ENCODE measurements at places on chromosomes 12 and 14. TPM values are rescaled to one million over a fixed set of nuclear protein-coding genes. Genes with fewer than 3 reads are reported as not detected.

DNA sequence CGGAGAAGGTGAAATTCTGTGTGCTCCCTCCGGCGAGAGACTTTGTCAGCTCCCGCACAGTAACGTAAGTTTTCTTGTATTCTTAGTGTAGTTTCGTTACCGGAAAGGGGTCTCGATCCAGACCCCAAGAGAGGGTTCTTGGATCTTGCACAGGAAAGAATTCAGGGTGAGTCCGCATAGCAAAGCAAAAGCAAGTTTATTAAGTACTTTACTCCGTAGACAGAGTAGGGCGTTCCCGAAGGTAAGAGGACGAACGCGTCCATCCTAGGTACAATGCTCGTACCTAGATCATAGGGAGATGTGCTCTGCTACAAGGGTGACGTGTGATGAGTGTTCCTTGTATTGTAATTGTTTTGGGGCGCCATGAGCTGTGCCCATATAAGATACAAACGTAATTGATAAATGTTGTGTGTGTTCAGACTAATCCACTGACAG, 293 bp downstream of the IFI27L1 start:
- DNase-seq, result no peak

Gene IGFBP6
- total RNA-seq, result 17.5 TPM

- DNase-seq, result peak; percentile 98
These were observed at the start of gene SIX1 for GRCh38 chr14:60648934-60649874. SIX1 (minus strand) TSS chr14:60649477; CDS start chr14:60649189, 288 bp downstream.

DNA sequence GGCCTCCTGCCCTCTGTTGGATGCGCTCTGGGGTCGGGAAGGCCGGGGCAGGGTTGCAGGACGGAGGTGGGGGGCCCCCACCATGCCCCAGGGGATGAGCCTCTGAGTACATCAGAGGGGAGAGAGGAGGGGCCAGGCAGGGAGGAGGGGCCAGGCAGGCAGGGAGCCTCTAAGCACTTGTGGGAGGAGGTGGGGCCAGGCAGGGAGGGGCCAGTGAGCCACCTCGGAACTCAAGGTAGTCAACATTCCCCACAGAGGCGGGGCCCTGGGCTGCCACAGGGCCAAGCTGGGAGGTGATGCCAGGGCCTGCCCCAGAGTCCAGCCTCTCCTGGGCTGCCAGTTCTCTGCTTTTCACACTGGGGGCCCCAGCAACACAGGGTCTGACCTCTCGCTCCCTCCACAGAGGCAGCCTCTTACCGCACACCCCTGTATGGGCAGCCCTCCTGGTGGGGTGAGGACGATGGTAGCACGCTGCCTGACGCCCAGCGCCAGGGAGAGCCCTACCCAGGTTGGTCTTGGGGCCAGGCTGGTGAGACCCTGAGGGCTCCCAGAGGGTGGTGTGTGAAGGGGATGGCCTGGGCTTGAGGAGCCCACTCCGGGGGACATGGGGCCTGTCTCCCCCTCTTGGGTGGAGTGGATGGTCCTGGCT, 17.4 kb downstream of the CEP170B start:
- peak; percentile 93 for DNase-seq

DNA sequence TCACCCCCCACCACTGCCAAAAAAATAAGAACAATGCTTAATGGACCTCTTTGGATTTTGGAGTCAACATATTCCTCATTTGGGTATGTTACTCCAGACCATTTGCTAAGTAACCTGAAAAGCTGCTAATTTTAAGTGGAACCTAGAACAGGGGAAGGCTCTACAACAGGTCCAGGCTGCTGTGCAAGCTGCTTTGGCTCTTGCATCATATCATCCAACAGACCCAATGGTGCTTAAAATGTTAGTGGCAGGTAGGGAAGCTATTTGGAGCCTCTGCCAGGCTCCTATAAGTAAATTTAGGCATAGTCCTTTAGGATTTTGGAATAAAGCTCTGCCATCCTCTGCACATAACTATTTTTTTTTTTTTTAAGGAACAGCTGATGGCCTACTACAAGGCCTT, 132.2 kb upstream of the PMCH start:
- DNase-seq, result no peak

DNA sequence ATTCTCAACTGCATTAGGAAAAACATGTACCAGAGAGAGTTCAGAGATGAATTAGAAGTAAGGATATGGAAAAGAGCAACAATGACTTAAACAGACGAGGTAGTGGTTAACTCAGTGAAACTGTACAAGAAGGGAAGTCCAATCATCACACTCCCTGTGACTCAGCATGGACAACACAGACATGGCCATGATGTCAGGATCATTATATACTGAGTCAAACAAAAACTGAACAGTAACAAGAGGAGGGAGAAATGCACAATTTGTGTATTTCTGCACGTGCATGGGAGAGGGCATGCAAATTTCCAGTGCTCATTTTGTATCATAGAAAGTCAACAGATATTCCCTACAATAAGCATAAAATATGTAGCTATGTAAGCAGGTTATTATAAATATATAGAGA, 1037.8 kb downstream of the BCL11B start:
- DNase-seq, result no peak

Gene VPS33A
- total RNA-seq, result 50.1 TPM

DNA sequence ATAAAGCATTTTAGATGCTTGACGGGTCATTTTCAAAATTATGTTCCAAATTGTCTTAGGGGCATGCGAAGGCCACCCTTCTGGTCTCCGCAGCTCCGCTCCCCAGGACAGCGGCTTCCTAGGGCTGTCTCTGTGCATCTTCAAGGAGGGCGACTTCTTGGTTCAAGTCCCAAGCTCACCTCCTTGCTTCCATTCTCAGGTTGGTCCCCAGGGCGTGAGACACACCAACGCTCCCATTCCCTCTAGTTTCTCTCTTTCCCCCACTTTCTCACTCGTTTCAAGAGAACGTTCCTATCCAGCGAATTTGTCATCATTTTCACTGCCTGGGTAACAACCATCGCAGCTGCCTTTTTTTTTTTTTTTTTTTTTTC, 109.4 kb upstream of the CCND2 start:
- no peak for DNase-seq

Gene TGM1
- total RNA-seq, result 0.21 TPM

GRCh38 chr12:112777387-112778310, 13.9 kb upstream of the RPH3A start:
- DNase-seq, result peak; percentile 39

DNA sequence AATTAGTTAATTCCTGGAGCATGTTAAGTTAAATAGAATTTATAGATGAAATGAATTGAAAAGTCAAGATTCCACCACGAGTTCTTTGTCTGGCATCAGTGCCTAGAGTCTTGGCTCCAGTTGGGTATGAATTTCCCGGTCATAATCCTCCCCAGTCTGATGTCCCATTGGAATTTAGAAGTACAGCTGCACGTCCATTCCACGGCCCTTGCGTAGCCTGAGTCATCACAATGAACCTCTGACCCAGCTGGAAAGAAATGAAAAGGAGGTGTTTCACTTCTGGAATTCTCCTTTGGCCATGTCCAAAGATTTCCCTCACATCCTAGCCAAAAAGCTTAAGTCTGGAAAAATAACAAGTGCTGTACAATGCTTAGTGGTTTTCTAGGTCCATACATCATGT, 122.7 kb downstream of the KICS2 start:
- DNase-seq, result no peak

Gene TUNAR
- 14.9 TPM for total RNA-seq

GRCh38 chr12:117063162-117063911, 35.9 kb downstream of the TESC start:
- DNase-seq, result no peak

DNA sequence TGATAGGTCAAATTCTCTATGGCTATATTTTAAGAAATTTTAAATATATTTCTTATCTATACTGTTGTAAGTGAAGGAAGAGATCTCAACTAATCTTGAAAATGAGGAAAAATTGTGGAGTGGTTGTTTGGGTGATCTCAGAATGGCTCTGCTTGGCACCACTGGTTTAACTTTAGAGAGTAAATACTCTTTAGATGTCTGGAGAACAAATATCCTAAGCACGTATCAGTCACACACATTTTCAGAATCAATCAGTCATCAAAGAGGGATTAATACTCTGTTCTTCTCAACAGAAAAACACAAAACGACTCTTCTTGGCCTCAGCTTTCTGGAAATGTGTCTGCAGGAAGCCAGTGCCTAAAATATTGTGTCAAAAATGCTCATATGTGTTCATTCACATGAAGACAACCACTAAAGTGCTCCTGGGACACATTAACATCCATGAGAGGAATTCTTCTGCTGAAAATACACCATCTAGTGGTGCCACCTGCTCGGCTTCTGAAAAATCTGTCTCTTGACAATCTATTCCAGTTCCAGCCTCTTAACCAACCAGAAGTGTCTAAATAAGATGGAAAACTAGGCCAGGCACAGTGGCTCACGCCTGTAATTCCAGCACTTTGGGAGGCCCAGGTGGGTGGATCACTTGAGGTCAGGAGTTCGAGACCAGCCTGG, 81.1 kb upstream of the CCDC198 start:
- no peak for DNase-seq

DNA sequence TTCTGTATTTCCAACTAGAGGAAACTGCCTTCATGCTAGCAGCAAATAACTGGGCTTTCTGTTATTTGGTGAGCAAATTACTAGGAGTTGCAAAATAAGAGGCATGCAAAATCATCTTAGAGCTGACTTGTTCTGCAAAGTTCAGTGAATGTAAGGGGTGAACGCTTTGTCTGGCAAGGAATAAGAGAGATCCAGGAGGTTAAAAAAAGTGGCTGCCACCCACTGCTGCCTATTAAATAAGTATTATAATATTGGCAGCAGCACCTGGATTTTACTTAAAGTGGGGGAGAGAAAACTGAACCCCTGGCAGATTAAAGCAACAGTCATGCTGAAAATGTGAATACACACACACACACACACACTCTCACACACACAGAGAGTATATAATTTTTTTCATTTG, 557.0 kb downstream of the FLRT2 start:
- no peak for DNase-seq

GRCh38 chr14:71322655-71323250, 415.5 kb downstream of the PCNX1 start:
- DNase-seq, result no peak

Gene OTOGL
- total RNA-seq, result 0.31 TPM

GRCh38 chr12:104588047-104588920, 131.5 kb downstream of the CHST11 start:
- DNase-seq, result no peak

- no peak for DNase-seq
These were observed 10.1 kb upstream of the TBPL2 start for GRCh38 chr14:55450539-55450938.

GRCh38 chr12:42815068-42815467, 225.5 kb upstream of the PRICKLE1 start:
- no peak for DNase-seq

DNA sequence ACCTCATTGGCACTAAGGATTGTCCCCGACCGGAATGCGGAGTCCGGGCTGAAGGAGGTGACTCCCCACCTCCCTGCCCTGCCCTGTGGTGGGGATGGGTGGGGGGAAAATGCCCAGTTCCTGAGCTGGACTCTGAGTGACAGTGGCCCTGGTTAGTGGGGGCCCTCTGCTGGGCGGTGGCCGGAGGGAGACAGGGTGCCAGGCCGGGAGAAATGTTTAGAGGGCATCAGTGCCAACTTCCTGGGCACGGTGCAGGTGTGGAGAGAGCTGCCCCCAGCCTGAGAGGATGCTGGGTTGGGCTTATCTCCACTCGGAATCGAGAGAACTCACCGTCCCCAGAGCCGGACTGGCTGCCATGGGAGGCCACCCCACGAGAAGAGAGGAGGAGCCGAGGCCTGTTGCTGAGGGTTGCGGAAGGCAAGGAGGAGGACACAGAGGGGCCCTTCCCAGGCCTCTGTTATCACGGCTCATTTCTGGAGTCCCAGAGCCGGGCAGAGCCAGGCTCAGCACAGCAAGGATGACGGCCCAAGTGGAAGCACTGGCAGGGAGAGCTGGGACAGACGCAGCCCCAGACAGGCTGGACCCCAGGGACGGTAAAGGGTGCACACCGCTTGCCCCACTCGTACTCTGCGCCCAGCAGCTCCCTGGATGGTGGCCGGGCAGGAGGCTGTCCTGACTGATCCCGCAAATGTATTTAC, 156.7 kb downstream of the KIF26A start:
- no peak for DNase-seq

DNA sequence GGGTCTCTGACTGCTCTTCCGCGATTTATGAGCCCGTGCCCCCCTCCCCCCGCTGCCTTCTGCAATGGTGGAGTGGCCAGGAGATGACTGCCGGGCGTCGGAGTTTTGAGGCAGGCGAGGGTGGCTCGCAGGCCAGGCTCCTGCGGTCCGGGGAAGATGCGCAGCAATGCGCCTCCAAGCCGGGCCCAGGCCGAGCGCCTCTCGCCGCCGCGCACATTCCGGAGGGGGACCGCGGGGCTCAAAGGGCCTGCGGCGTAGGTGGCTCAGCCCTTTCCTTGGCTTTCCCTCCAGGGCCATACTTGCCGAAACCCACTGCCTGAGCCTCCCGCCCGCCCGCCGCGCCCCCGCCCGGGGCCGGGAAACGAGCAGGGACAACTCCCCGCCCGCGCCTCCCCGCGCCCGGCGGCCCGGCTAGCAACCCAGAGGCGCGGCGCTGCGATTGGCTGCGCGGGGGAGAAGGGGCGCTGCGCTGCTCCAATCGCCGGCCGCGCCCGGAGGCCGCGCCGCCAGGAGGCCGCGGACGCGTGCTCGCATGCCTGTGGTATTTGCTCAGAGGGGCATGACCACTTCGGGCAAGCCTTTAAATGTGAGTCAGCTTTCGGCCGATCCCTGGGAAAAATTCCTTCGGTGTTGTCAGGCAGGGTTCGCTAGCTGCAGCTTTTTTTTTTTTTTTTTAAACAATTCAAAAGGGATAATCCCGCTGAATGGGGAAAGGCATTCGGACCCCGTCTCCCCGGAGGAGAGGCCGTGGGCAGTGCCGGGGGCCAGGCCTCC, 157.9 kb upstream of the PARP11 start:
- peak; percentile 98 for DNase-seq

DNA sequence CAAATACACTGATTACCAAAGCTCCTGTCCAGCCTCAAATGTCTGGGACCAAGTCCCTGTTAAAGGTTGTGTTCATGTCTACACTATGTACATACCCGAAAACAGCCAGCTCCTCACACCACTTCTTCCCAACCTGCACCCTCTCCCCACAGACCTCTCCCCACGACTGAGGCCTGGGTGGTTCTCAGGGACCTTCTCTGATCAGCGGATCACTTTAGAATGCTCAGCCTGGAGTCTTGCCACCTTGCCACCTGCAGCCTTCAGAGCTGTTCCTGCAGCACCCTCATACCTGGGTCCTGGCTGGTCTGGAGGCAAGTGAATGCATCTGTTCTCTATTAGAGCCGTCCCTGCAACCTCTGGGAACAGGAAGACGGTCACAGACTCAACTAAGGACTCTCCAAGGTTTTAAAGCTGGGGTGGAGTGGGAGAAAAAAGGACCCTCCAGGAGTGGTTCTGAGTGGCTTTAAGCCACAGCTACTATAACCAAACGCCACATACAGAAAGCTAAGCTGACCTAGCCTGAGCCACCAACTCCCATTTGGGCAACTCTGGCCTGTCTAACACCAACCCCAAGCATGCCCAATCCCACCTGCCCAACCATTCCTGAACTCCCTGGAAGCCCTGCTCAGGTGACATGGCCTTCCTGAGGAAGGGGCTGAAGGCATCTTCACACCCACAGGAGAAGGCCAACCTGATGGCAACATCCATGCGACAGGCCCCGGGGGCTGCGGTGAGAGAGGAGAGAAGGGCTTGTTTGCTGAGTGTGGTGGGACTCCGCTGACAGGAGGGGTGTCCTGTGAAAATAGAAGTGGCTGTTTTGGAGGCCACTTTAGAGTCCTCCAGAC, 8.6 kb downstream of the KRT2 start:
- DNase-seq, result no peak

GRCh38 chr12:130611026-130611905, 104.8 kb downstream of the RIMBP2 start:
- no peak for DNase-seq

GRCh38 chr14:90943367-90943766, 117.1 kb downstream of the RPS6KA5 start:
- DNase-seq, result no peak

Gene PLEKHD1
- 0.10 TPM for total RNA-seq

GRCh38 chr12:46531804-46532203, 159.2 kb upstream of the SLC38A2 start:
- DNase-seq, result no peak

Gene NINJ2
- 2.6 TPM for total RNA-seq
